ENCODE measurements at places on chromosomes 11 and 22. TPM values are rescaled to one million over a fixed set of nuclear protein-coding genes. Genes with fewer than 3 reads are reported as not detected.

Gene APOBEC3C
- total RNA-seq, result 8.4 TPM

Gene CD3G
- total RNA-seq, result 4.3 TPM

Gene CEP164
- total RNA-seq, result 56.5 TPM

Gene PNPLA3
- 0.13 TPM for total RNA-seq

Gene LGALS12
- not detected for total RNA-seq

Gene GGT5
- total RNA-seq, result 59.0 TPM

Gene P2RX3
- total RNA-seq, result not detected

Gene ZNF143
- total RNA-seq, result 18.5 TPM

Gene KDELR3
- total RNA-seq, result 9.5 TPM

Gene FGF3
- total RNA-seq, result not detected

All from thyroid gland (tissue), 4 donors.